ENCODE measurements at places on chromosomes 11 and 22.

DNA sequence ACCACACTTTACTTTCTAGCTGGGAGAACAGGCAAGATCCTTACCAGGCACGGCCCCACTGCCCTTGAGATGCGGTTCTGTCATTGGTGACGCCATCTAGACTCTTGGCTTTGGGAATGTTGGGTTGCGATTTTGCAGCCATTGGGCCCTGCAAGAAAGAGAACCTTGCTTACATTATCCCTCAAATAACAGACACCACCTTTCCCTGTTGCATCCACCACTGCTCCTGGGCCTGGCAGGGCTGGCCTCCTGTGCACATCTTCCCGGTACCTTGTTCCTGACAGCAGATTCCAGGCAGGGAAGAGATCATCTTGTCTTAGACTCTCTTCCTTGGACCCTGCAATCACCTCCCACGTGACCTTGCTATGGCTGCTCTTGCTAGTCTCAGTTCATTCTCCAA is 3.4 kb downstream of the DHCR7 start:
- no peak for DNase-seq

GRCh38 chr11:117417856-117418255 is 90.2 kb downstream of the CEP164 start:
- DNase-seq: no peak

DNA sequence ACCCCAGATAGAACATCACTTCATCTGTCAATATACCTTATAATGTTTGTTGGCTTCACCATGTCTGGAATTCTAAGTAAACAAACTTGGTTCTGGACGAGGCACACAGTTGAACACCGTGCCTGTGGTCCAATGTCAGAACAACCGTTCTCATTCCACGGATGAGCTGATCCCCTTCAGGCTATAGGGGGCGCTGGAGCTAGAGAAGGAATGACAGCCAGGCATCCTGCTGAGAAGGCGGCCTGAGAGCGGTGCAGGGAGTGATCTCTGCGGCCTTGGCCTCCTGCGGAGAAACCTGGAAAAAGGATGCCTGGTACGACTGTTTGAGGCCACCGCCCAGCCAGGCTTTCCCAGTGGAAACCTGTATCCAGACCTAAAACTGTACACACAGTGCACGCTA is 48.7 kb downstream of the FDX1 start:
- no peak for DNase-seq

GRCh38 chr22:47376901-47377505 is 614.6 kb downstream of the TBC1D22A start:
- no peak for DNase-seq

DNA sequence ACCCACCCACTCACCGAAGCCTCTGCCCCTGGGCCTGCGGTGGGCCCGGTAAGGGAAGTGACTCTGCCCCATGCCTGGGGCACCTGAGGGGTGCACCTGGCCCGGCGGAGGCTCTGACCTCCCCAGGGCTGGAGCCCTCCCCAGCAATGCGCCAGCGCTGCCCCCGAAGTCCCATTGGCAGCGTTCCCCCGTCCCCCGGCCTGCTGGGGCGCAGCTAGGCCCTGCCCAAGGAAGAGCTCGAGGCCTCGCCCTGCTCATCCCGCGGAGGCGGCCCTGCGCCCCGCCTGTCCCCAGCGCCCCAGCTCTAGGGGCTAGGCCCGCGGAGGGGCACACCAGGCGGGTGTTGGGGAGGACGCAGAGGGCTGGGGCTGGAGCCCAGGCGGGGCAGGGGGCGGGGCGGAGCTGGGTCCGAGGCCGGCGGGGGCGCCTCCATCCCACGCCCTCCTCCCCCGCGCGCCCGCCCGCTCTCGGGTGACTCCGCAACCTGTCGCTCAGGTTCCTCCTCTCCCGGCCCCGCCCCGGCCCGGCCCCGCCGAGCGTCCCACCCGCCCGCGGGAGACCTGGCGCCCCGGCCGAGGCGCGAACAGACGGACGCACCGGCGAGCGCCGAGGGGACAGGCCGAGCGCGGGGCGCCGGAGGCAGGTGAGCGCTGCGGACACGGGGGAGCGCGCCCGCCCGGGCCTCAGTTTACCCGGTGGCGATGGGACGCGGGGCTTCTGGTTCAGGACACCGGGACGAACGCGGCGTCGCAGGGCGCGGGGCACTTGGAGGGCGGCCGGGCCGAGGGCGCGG is at the start of gene EPS8L2:
EPS8L2 (plus strand) TSS at position 586 of the 793 bp plus-strand sequence. CDS start 3,177 bp downstream, outside the sequence.
- peak; percentile 43 for DNase-seq

GRCh38 chr11:79400717-79401330 is 40.0 kb downstream of the TENM4 start:
- DNase-seq: no peak

GRCh38 chr22:28435982-28436381 is 243.7 kb downstream of the TTC28 start:
- no peak for DNase-seq

DNA sequence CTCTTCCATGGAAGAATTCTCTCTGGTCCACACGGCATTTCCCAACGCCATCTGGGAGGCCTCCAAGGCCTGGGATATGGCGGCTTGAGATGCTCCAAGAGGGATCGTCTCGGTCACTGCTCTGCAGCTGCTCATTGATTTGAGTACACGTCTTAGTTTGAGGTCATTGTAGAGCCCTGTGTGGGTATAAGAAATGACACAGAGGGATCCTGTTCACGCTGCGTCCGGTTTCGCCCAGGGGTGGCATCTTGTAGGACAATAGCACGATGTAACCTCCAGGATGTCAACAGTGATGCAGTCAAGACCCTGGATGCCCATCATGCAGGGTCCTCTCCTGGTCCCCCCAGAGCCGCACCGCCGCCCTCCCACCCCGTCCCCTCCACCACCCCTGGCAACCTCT is 564.6 kb downstream of the BRD1 start:
- DNase-seq: no peak

DNA sequence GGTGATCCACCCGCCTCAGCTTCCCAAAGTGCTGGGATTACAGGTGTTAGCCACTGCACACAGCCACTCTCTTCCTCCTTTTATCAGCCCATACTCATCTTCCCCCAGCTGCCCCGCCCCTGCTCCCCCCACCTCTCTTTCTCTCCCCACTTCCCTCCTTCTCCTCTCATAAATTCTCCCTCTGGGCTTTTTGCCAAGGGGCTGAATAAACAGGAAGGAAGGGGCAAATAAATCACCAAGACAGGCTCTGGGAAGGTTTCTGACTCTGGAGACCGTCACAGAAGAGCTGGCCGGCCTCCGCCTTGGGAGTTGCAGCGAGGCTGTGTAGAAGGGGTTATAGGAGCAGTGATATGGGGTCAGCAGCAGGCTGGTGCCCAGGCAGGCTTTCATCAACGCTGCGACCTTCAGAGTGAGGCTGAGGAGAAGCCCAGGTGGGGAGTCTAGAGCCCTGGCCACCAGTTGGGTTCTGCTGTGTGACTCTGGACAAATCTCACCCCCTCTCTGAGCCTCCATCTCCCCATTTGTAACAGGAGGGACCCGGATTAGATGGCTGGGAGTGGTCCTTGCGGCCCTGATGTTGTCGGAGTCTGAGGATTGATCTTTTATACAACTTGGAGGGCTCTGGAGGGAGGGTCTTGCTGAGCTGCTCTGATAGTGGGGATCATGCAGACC is 62.6 kb upstream of the RASD2 start:
- DNase-seq: peak; percentile 82

GRCh38 chr11:79026803-79027445 is 413.9 kb downstream of the TENM4 start:
- DNase-seq: no peak

- no peak for DNase-seq
Observed at GRCh38 chr11:24145411-24145810, 351.4 kb upstream of the LUZP2 start.
